ENCODE measurements at places on chromosomes 12 and 14.

GRCh38 chr12:124867401-124867930, 3.8 kb upstream of the SCARB1 start:
- DNase-seq, result no peak

DNA sequence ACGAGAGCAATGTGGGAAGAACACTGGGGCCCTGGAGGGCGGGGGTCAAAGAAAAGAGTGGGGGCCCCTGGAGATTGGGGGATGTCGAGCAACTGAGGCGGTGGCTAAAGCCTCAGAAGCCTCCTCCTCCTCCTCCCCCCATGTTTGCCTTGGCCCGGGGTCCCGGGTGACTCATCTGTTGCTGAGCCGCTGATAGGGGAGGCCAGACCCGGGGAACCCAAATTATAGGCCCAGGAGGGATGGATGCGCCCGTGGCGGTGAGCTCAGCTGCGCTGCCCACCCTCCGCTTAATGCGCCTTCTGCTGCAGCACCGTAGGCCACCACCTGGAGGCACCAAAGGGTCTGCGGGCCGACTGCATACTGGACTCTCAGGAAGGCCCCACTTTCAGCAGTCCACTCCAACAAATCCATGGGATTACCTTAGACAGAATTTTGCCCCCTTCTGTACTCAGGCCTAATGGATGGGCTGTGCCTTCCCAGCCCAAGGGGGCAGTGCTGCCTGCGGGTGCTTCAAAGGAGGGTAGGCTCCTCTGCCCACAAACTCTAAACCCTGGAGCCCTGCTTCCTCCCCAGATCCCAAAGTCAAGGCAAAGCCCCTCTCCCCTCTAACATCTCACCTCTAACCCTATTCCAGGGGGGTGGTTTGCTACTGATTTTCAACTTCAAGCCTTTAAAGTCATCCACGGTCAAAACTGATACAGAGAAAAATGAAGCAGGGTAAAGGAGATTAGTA, 2.6 kb upstream of the WNT10B start:
- DNase-seq, result peak; percentile 56

DNA sequence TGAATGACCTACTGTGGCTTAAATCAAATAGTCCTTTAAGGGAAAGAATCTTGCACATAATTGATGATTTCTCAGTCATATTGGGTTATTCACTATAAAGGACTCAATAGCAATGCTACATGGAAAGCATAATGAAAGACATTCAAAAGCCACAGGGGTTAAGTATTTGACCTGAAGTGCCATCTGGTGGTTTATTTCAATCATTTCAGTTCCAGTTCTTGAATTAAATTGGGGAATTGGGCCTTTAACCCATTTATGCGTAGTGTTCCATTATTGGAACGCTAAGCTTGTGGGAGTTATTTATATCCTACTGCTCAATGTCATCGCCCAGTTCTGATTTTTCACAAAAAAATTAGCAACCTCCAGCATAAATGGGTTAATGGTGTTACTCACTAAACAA, 41.3 kb upstream of the C12orf71 start:
- DNase-seq, result no peak

GRCh38 chr14:23375527-23376251, 1.2 kb upstream of the CMTM5 start:
- DNase-seq, result no peak

DNA sequence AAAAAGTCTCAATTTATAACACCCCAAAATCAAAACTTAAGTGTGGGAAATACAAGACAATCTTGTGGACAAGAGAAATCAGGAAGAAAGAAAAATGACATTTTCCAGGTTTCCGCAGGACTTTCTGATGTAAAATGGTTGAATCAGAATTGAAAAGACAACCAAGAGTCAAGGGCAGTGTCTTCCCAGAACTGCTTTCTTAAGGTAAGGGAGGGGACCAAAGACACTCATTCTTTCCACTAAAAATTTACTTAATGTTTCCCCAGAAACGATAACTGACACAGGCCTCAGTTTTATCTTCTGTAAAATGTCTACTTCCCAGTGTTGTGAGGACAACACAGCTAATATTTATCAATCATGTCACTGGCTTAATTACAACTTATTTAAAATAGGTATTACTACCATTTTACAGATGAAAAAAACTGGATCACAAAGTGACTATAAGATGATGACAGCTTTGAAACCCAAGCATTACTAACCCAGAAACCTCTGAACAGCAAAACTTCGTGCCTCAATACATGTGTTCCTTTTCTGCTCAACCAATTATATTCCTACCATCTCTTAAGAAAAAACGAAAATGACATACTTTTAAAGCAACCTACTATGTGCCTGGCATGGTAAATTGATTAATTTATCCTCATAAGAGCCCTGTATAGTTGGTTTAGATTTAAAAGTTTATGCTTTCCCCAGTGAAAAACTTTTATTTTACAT, 4.6 kb downstream of the SINHCAF start:
- no peak for DNase-seq

GRCh38 chr12:71797531-71797930, 42.0 kb upstream of the TBC1D15 start:
- DNase-seq, result no peak

DNA sequence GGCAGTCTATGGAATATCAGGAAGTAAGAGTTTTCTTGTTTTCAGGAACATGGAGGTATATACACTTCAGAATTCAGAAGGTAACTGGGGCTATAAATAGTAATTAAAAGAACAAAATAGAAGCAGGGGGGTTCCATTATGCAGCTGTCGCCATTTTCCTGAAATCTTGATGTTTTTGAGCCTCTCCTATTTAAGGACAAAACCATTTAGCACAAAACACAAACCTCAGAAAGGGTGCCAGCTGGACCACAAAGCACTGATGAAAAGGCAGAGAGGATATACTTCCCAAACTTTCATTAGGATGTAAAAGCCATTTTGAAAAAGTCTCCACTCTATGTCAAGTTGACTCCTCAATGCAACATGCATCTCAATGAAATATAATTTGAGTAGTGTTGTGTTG, 54.2 kb upstream of the OR5AU1 start:
- DNase-seq, result no peak

GRCh38 chr12:119826661-119827445, 50.3 kb downstream of the CIT start:
- DNase-seq, result no peak

DNA sequence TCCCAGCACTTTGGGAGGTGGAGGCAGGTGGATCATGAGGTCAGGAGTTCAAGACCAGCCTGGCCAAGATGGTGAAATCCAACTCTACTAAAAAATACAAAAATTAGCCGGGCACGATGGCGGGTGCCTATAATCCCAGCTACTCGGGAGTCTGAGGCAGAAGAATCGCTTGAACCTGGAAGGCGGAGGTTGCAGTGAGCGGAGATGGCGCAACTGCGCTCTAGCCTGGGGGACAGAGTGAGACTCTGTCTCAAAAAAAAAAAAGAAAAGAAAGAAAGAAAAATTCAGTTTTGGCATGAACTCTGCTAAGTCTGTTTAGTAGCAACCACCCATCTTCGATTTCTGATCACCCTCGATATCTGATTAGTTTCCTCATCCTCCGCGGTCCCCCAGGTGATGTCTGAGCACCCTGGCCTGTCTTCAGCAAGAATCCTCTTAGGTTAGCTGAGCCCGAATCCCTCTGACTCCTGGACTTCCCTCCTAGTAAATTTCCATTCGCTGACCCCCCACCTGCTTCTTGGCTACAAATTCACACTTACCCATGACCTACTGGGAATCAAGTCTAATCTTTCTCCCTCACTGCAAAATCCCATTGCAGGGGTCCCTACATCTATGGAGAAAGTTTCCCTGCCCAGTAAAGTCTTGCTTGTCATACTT, 879 bp upstream of the HSPB8 start:
- no peak for DNase-seq
